ENCODE measurements at places on chromosomes 7 and 10.

GRCh38 chr7:69761290-69761922, 163.1 kb downstream of the AUTS2 start:
- no peaks in the 10 kb centered on the region for H3K36me3 ChIP-seq
- H3K4me3 ChIP-seq = no peak overlapping the region
- no peak for DNase-seq
- no peak overlapping the region for H3K27ac ChIP-seq

GRCh38 chr7:118041251-118041878, 142.6 kb upstream of the LSM8 start:
- no peak overlapping the region for H3K27ac ChIP-seq
- no peaks in the 10 kb centered on the region for H3K36me3 ChIP-seq
- H3K4me3 ChIP-seq = no peak overlapping the region
- DNase-seq = no peak
- no peaks in the 10 kb centered on the region for H3K27me3 ChIP-seq
- H3K4me1 ChIP-seq = no peaks in the 10 kb centered on the region

DNA sequence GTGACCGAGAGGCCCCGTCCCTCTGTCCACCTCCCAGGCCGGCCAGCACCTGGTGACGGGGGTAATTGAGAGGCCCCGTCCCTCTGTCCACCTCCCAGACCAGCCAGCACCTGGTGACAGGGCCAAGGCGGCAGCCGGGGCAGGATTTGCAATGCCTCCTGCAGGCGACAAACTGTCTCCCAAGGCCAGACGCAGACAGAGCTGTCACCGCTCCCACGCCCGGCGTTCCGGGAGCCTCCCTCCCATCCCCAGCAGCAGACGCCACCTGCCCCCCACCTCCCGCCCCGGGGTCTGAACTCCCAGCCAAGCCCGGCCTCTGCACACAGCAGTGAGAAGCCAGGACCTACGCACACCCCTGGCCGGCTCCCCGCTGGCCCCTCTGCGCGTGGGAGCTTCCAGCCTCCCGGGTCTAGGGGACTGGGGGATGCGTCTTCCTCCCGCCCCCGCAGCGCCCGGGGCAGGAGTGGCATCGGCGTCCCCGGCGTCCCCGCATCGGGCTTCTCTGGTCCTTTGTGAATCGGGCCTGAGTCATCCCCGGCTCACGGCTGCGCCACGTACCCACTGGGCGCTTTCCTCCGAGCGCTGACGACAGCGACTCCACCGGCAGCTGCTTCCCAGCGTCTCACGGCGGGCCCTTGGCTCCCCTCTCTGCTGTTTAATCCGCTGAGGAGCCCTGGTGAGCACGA, 95.1 kb upstream of the DIP2C start:
- H3K36me3 ChIP-seq = peaks cover 5% of the 10 kb centered on the region
- H3K4me1 ChIP-seq = no peaks in the 10 kb centered on the region
- H3K27me3 ChIP-seq = peaks cover 42% of the 10 kb centered on the region
- H3K27ac ChIP-seq = no peak overlapping the region

DNA sequence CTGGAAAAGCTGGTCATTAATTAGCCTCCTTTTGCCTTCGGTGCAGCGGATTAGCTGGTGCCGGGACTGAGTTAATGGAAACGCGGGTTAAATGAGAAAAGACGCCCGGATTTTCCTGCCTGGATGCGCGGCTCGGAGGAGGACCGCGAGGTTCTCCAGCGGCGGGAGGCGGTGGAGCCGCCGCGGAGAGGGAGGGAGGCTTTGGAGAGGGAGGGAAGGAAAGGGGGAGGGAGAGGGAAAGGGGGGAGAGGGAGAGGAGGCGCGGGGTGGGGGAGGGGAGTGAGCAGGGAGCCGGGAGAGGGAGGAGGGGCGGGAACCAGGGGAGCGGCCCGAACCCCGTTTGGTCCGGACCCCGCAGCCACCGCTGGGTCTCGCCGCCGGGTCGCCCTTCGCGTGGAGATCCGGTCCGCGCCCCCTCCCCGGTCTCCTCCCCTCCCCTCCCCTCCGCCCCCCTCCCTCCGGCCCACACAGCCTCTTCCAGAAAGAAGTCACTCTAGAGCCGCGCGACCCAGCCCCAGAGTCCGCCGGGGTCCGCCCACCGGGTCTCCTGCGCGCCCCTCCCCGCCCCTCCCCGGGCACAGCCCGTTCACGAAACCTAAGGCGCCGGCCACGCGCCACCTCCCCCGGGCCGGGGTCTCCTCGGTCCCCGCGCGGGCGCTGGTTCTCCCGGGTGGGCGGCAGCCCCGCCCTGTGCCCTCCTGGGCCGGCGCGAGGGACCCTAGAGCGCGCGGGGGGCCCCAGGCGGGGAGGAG, 347.5 kb downstream of the DNAJB6 start:
- H3K27me3 ChIP-seq = peaks cover 73% of the 10 kb centered on the region
- H3K4me3 ChIP-seq = no peak overlapping the region
- H3K36me3 ChIP-seq = no peaks in the 10 kb centered on the region
- H3K27ac ChIP-seq = no peak overlapping the region
- no peak for DNase-seq

- no peaks in the 10 kb centered on the region for H3K36me3 ChIP-seq
- no peak overlapping the region for H3K27ac ChIP-seq
- H3K4me1 ChIP-seq = no peaks in the 10 kb centered on the region
- no peak for DNase-seq
- H3K27me3 ChIP-seq = no peaks in the 10 kb centered on the region
- no peak overlapping the region for H3K4me3 ChIP-seq
Observed at GRCh38 chr10:92822964-92823363, 25.4 kb upstream of the EXOC6 start.

DNA sequence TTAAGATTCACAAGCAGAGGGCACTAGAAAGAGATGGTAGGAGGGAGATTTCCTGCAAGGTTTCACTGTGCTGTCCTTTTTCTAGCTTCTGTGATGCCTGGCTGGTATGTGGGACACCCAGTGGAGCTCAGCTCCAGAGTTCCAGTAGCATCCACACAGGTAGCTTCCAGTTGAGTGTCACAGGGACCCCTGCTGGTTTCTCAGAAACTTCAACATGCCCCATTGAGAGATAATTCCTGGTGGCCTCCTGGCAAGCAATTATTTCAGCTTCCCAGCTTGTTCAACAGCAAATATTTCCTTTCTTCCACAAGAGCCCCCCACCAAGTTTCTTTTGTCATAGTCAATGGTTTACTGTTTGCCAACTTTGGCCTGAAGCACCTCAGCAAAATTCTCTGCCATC, 858.7 kb downstream of the REEP3 start:
- no peaks in the 10 kb centered on the region for H3K36me3 ChIP-seq
- no peak for DNase-seq
- no peak overlapping the region for H3K4me3 ChIP-seq
- no peaks in the 10 kb centered on the region for H3K4me1 ChIP-seq

DNA sequence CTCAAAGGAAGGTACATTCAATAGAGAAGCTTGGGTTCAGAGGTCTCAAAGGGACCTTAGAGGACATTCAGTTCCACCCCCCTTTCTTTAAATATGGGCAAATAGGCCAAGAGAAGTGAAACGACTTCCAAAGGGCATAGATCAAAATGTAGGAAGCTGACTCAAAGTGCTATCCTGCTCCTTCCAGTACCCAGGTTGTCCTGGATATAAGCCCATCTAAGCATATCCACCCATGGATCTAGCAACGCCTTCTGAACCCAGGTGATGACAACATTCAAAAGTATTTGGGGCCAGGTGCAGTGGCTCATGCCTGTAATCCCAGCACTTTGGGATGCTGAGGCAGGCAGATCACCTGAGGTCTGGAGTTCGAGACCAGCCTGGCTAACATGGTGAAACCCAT, 5.3 kb downstream of the ATXN7L1 start:
- no peak for DNase-seq
- peaks cover 8% of the 10 kb centered on the region for H3K4me1 ChIP-seq
- H3K27me3 ChIP-seq = no peaks in the 10 kb centered on the region
- peaks cover 2% of the 10 kb centered on the region for H3K36me3 ChIP-seq
- H3K27ac ChIP-seq = no peak overlapping the region
- no peak overlapping the region for H3K4me3 ChIP-seq

DNA sequence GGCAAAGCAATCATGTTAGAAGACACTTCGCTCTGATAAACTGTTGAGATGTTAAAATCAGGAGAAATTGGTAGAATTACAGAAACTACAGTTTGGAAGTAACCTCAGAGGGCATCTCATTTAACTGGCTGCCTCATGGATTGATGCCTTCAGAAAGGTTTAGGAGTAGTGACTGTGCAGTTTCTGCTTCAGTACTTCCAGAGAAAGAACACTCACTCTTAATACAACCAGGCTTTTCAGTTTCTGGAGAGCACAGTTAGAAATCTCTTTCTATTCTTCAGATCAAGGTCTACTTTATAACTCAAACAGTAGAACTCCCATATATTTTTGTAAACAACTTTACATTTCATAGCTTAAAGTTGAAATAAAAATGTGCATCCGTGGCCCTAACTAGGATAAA, 1358.9 kb upstream of the LRRTM3 start:
- no peaks in the 10 kb centered on the region for H3K27me3 ChIP-seq
- H3K4me1 ChIP-seq = no peaks in the 10 kb centered on the region
- no peak overlapping the region for H3K27ac ChIP-seq
- DNase-seq = no peak
- H3K36me3 ChIP-seq = no peaks in the 10 kb centered on the region
- H3K4me3 ChIP-seq = no peak overlapping the region

GRCh38 chr10:33749067-33749735, 414.7 kb upstream of the NRP1 start:
- H3K4me3 ChIP-seq = no peak overlapping the region
- no peaks in the 10 kb centered on the region for H3K36me3 ChIP-seq
- DNase-seq = no peak
- H3K27ac ChIP-seq = no peak overlapping the region
- H3K4me1 ChIP-seq = no peaks in the 10 kb centered on the region

DNA sequence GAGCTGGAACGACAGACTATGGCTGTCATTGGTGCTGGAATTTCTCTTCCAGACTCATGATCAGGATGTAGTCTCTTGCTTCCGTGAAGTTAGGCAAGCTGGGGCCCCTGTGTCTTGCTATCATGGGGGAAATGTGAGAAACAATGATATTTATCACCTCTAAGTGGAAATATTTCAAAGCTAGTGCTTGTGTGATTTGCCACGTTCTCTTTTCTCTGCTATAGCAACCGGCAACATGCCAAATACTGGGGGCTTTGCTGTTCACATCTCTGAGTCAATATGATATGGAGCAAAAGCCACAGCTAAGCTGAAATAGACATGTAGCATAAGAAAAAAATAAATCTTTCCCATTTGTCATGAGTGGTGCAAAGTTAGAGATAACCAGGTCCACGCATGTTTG, 668.2 kb upstream of the IGFBP3 start:
- DNase-seq = no peak
- H3K36me3 ChIP-seq = peaks cover 4% of the 10 kb centered on the region
- no peak overlapping the region for H3K27ac ChIP-seq
- H3K4me1 ChIP-seq = no peaks in the 10 kb centered on the region
- H3K27me3 ChIP-seq = no peaks in the 10 kb centered on the region
- no peak overlapping the region for H3K4me3 ChIP-seq

DNA sequence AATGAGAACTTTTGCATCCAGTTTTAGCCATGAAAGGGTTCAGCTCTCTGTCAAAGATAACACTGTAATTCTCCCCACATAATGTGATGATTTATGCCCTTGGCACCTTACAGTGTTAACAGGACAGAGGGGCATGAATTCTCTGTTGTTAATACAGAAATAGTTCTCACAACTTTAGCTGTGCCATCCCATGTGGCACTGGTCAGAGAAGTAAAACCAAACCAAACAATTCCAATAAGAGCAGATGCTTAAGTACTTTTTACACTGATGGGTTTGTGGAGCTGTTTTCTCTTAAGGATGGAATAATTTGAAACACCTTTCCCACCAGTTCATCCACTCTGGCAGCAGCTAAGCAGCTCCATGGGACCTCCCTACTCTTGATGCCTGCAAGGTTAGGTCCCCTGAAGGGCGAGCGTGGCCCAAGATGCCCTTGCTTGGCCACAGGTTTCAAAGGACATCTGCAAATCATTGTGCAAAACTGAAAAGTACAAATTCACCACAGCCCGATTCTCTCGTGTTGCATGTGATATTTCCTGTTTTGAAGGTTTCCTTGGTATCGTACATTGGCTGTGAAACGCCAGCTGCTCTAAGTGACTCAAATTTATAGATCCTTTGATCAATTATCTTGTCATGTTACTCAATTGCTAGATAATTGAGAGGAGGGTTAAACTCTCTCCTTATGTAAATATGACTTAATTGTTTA, 82.5 kb upstream of the CREB5 start:
- H3K27ac ChIP-seq = peak overlapping the region; percentile 89
- H3K4me3 ChIP-seq = peak overlapping the region; percentile 82
- peak; percentile 5 for DNase-seq
- H3K27me3 ChIP-seq = peaks cover 5% of the 10 kb centered on the region
- H3K4me1 ChIP-seq = peaks cover 25% of the 10 kb centered on the region

DNA sequence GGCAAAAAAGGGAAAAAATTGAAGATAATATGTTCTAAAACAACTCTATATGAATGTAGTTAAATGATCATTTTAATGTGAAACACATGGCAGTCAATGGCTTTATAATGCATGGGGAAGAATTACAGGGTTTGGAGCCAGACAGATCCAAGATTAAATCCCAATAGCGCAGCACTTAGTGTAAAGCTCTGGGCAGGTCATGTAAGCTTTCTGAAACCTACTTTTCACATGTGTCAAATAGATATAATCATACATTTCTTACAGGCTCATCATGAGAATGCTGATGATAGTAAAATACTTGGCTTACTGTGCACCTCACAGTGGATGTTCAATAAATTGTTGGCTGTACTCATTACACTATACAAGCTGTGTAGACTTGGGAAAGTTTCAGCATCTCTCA, 48.0 kb upstream of the ZNF365 start:
- no peak for DNase-seq
- no peak overlapping the region for H3K4me3 ChIP-seq
- peaks cover 9% of the 10 kb centered on the region for H3K27me3 ChIP-seq
- no peaks in the 10 kb centered on the region for H3K36me3 ChIP-seq

DNA sequence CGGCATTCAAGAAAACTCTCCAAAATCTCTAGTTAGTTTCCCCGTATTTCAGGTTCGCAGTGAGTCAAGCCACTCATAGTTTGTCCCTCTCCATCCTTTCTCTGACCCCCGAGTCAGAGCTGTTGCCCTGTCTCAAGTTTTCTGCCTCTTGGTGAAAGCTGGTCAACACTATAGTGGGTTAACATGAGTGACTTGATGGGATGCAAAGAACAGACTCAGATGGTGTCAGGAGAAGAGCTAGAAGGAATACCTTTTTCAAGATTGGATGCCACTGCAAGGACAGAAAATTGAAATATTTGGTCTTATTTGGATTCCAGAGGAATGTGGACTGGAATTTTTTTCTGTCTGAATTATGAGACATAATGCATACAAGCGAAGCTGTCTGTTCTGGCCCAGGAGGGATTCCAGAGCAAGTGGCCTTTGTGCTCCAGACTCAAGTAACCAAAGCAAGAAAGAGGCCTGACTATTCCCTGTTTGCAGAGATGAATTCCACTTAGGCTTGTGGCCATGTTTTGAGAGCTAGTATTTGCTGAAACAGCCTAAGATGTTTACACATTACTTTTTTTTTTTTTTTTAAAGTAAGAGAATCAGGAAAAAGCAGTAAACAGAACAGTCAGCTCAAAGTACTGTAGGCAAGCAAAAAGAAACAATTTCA, 67.4 kb downstream of the VWC2 start:
- H3K36me3 ChIP-seq = no peaks in the 10 kb centered on the region
- H3K27ac ChIP-seq = no peak overlapping the region
- no peak for DNase-seq
